ENCODE measurements at places on chromosomes 3 and 15. TPM values are rescaled to one million over a fixed set of nuclear protein-coding genes. Genes with fewer than 3 reads are reported as not detected.

NR2F2 gene
- polyA plus RNA-seq, result 376 TPM

DNA sequence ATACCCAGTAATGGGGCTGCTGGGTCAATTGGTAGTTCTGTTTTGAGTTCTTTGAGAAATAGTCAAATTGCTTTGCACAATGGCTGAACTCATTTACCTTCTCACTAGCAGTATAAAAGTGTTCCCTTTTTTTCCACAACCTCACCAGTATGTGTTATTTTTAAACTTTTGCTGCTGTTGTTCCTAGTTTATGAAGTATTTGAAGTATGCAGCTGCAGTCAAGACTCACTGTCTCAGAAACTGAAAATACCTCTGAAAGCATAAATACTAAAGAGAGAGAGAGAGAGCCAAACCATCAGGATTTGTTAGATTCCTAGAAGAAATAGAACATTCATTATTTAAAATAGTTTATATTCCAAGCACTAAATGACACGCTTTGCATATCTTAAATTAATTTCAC is 764.2 kb downstream of the NTRK3 start:
- no peak for DNase-seq

- no peak for DNase-seq
Measured at GRCh38 chr3:8631661-8632060, 12.9 kb downstream of the SSUH2 start.

CCDC54 gene
- 0.17 TPM for polyA plus RNA-seq

CLDN1 gene
- polyA plus RNA-seq, result 52.4 TPM

OIP5 gene
- 10.5 TPM for polyA plus RNA-seq

DNA sequence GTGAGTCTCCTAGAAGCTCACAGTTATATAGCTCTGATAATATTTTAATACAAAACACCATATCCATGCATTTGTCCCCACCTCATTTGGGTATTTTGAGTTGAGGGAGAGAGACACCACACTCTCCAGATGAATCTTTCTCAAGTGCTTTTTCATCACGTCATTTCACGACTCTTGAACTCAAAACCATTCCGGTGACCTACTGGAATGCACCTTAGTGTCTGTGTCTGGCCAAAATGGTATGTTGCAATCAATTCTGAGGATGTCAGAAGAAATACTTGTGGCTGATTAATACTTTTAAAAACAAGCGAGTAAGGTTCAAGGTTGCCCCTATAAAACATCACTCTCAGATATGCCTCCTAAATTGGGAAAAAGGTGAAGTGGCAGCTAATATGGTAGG is 352.6 kb upstream of the ICE2 start:
- DNase-seq, result no peak

DNA sequence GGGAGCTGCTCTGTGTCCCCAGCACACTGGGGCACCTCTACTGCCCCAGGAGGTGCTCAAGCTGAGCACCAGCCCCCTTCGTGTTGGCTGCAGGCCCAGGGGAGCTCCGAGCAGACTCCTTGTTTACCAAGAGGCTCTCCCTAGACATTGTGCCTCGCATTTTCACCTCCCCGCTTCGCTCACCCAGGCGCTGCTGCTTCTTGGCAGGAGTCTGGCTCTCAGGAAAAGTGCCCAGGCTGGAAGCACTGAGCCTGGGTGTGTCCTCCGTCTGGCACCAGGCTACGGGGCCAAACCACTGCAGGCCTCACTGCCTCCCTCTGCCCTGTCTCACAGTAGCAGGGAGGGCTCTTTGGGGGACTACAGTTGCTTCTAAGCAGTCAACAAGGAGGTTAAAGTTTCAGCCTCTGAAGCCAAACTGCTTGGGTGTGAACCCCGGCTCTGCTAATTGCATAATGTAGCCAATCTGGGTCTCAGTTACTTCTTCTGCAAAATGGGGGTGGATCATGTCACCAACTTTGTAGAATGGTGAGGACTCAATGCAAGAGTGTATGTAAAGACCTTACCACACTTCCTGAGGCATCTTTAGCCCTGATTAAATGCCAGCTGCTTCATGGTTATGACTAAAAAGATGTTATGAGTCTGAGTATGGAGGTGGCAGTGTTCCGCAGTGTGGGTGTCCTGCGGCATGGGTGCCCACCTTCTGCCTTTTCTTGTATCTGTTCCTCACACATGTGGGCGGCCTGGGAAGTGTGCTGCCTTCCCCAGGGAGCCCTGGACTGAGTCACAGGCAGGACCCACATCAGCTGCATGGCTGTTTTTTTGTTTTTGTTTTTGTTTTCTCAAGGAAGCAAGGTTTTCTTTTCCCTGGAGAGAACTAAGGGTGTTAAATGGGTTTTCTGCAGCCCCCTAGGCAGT is 88.9 kb downstream of the CLSTN2 start:
- no peak for DNase-seq

BLM gene
- polyA plus RNA-seq, result 11.5 TPM

DNA sequence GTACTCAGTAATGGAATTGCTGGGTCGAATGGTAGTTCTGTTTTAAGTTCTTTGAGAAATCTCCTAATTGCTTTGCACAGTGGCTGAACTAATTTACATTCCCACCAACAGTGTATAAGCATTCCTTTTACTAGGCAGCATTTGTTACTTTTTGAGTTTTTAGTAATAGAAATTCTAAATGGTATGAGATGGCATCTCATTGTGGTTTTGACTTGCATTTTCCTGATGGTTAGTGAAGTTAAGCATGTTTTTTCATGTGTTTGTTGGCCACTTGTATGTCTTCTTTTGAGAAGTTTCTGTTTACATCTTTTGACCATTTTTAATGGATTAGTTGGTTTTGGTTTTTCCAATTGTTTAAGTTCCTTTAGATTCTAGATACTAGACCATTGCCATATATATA is 28.4 kb downstream of the TP63 start:
- DNase-seq, result no peak

P2RY13 gene
- polyA plus RNA-seq, result 0.33 TPM

GRCh38 chr3:13393427-13394360 is 26.4 kb downstream of the NUP210 start:
- DNase-seq, result no peak

GRCh38 chr3:53035825-53036619 is 9.9 kb downstream of the SFMBT1 start:
- DNase-seq, result no peak

MAP3K13 gene
- 68.2 TPM for polyA plus RNA-seq

DNA sequence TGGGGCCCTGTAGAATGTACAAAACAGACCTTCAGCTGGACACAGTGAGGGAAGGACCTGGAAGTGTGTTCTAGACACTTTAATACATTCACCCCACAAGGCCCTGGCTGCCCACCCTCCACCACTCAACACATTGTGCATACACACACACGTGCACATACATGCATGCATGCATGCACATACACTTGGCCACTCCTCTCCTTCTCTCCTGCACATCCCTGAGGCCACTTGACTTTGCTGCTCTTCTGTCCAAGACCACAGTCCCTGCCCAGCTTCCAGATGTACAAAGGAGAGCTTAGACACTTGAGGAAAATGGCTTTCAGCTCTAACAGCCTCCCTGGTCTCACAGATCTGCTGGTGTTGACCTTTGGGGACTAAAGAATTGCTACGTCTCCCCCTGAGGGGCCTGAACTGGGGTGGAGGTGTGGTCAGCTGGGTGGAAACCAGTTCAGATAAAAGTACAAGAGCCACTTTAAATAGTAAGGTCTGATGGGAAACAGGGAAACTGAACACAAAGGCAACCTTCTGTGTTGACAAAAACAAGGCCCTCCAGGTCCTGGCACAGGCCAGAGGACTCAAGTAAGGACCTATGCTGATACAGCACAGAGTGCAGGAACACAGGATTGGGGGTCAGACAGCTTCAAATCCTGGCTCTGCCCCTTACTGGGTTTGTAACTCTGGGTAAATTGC is 24.8 kb upstream of the NOX5 start:
- DNase-seq, result no peak

NOX5 gene
- 0.58 TPM for polyA plus RNA-seq

ANKRD34C gene
- 0.01 TPM for polyA plus RNA-seq

- DNase-seq, result no peak
Measured at GRCh38 chr3:95302044-95302443, 1239.2 kb downstream of the NSUN3 start.

POLR2M gene
- polyA plus RNA-seq, result 91.3 TPM

- no peak for DNase-seq
Measured at GRCh38 chr3:72474775-72475174, 373.5 kb downstream of the SHQ1 start.

- DNase-seq, result no peak
Measured at GRCh38 chr15:41919201-41919820, 25.5 kb upstream of the SPTBN5 start.

CPN2 gene
- 0.38 TPM for polyA plus RNA-seq

- DNase-seq, result no peak
Measured at GRCh38 chr3:71528816-71529215, 54.7 kb downstream of the FOXP1 start.

GRCh38 chr3:24101676-24102168 is 156.6 kb downstream of the NR1D2 start:
- DNase-seq, result no peak

DNA sequence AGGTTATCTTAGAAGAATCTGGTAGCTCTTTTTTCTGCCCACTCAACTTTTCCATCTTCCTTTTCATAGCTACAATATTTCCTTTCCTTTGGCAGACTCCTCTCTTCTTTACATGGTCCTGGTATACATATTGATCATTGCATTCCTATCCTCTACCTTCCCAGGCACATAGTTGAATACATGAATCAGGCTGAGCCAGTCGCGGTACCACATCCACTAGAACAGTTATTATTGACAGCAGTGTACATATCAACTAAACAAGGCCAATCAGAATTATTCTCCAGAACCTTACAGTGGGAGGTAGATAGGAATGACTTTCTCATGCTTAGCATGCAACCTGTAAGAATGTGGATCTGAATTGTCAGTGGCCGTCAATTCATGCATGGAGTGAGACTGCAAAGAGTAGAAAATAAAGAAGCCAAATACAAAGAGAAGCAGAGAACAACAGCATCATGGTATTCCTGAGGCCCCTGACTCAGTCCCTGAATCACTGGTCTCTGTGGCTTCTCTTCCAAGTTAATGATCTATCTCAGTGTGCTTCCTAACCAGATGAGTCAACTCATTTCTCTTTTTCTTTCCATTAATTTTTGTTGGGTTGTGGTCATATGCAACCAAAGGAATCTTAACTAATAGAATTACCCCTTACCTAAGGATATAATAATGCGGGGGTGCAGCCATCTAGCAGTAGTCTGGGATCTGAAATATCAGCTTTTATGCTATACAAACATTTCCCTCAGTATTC is 60.9 kb upstream of the DCBLD2 start:
- DNase-seq, result no peak

GRCh38 chr3:125137358-125138033 is 75.1 kb downstream of the SLC12A8 start:
- no peak for DNase-seq

DNA sequence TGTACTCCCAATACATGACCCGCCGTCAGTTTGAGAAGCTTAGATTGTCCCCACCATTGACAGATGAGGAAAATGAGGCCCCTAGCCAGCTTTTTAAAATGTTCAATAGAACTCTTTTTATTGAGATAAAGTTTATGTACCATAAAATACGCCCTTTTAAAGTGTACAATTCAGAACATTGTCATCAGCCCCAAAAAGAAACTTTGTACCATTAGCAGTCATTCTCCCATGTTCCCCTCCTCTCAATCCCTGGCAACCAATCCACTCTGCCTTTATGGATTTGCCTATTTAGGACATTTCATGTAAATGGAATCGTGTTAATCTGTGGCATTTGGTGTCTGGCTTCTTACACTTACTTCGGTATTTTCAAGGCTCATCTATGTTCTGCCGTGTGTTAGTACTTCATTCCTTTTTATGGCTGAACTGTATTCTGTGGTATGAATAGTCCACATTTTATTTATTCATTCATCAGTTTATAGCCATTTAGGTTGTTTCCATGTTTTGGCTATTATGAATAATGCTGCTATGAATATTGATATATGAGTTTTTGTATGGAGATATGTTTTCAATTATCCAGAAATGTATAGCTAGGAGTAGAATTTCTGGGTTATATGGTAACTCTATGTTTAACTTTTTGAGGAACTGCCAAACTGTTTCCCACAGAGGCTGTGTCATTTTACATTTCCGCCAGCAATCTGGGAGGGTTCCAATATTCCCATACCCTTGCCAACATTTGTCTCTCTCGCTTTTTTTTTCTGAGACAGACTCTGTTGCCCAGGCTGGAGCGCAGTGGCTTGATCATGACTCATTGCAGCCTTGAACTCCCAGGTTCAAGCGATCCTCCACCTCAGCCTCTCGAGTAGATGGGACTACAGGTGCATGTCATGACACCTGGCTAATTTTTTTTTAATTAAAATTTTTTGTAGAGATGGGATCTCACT is 15.3 kb upstream of the PTPN23 start:
- DNase-seq, result no peak

DNA sequence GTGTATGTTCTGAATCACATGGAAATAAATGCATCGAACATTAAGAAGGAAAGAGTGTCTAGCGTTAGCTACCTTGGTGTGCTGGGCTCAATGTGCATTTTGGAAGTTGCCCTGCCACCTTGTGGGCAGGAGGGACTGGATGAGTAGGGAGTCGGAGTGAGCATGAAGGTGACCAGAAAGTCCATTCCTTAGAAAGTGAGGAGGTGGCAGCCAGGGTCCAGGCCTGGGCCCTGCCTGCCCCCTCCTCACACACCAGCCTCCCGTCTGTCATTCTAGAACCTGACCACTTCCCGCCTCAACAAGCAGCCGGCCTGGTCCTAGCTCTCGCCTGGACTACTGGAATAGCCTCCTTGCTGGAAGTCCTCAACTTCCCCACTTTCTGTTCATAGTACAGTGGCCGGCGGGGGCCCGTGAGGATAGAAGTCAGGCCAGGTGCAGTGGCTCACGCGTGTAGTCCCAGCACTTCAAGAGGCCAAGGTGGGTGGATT is 10.2 kb upstream of the GATA2 start:
- no peak for DNase-seq

Data from renal cortex interstitium (tissue), 15 donors.